ENCODE measurements at places on chromosomes 2 and 18.

- no peaks in the 10 kb centered on the region for H3K27me3 ChIP-seq
- H3K36me3 ChIP-seq = no peaks in the 10 kb centered on the region
- no peak for DNase-seq
- no peak overlapping the region for H3K4me3 ChIP-seq
- H3K27ac ChIP-seq = peak overlapping the region; percentile 19
These were observed 13.0 kb downstream of the ANTXR1 start for GRCh38 chr2:69026026-69026425.

- no peak overlapping the region for H3K27ac ChIP-seq
- H3K4me3 ChIP-seq = no peak overlapping the region
- no peak for DNase-seq
- H3K36me3 ChIP-seq = no peaks in the 10 kb centered on the region
These were observed 798.1 kb downstream of the CPS1 start for GRCh38 chr2:211354481-211354880.

GRCh38 chr2:108165729-108166128, 74.0 kb upstream of the SULT1C3 start:
- H3K27ac ChIP-seq = no peak overlapping the region
- H3K4me1 ChIP-seq = no peaks in the 10 kb centered on the region
- no peaks in the 10 kb centered on the region for H3K36me3 ChIP-seq
- DNase-seq = no peak
- H3K4me3 ChIP-seq = no peak overlapping the region

DNA sequence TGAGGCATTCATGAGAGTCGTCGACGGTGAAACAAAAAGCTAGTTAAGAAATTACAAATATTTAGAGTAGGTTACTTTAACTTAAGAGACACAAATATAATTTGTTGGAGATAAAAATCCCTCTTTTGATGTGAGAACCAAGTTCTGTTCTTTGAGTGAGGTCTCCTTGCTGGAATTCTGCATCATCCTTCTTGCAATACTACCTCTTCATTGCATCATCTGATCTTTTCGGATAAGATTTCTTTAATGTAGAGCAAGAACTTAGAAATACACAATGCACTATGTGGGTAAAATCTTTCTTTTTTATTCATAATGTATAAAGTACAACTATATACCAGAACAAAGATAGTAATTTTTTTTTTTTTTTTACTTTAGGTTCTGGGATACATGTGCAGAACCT, 118.4 kb downstream of the ARL4C start:
- no peak for DNase-seq
- H3K27me3 ChIP-seq = no peaks in the 10 kb centered on the region
- H3K36me3 ChIP-seq = no peaks in the 10 kb centered on the region
- peaks cover 4% of the 10 kb centered on the region for H3K4me1 ChIP-seq
- no peak overlapping the region for H3K4me3 ChIP-seq

GRCh38 chr2:64939332-64939917, 49.8 kb upstream of the SLC1A4 start:
- H3K4me3 ChIP-seq = no peak overlapping the region
- H3K4me1 ChIP-seq = peaks cover 9% of the 10 kb centered on the region
- no peak overlapping the region for H3K27ac ChIP-seq
- H3K27me3 ChIP-seq = peaks cover 53% of the 10 kb centered on the region
- DNase-seq = no peak

DNA sequence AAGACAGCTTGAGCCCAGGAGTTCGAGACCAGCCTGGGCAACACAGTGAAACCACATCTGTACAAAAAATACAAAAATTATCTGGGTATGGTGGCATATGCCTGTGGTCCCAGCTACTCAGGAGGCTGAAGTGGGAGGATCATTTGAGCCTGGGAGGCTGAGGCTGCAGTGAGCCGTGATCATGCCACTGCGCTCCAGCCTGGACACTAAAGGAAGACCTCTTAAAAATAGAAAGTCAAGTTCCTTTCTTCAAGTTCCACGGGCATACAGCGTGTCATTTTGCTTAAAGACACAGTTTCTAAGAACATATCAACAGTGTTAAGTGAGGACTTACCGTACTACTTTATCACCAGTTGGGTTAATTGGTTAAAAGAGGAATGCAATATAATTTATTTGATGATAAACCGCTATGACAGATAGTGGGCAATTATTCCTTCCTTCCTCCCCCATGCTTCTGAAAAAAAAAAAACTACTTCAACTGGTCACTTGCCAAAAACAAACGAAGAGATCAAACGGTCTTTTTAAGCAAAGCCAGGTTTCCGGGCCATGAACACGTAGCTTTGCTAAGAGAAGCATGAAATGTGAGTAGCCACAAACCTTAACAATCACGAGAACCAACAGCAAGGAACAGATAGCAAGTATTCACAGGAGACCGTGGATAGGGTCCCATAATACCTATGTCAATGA, 21.4 kb downstream of the AP1S3 start:
- H3K4me1 ChIP-seq = peaks cover 26% of the 10 kb centered on the region
- DNase-seq = no peak
- H3K4me3 ChIP-seq = no peak overlapping the region

- no peak for DNase-seq
- H3K4me1 ChIP-seq = peaks cover 32% of the 10 kb centered on the region
- H3K4me3 ChIP-seq = peak overlapping the region; percentile 47
- peaks cover 3% of the 10 kb centered on the region for H3K36me3 ChIP-seq
- no peak overlapping the region for H3K27ac ChIP-seq
- peaks cover 4% of the 10 kb centered on the region for H3K27me3 ChIP-seq
These were observed 10.4 kb downstream of the NR4A2 start for GRCh38 chr2:156322051-156322685.

DNA sequence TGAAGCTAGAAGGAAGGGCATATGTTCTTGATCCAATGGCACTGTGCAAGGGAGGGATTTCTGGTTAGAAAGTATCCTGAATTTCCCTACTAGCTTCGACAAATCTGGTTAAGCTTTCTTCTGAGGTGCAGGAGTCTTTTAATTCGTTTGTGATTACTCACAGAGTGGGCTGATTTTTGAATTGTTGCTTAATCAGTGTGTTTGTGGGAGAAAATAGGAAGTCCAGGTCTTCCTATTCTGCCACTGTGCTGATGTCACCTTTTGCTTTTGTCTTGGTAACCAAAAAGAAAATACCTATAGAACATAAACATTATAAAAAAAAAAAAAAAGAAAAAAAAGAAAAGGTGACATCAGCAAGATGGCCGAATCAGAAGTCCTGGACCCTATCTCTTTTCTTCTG, 1008.6 kb downstream of the TSN start:
- no peak overlapping the region for H3K4me3 ChIP-seq
- no peaks in the 10 kb centered on the region for H3K4me1 ChIP-seq
- H3K27me3 ChIP-seq = no peaks in the 10 kb centered on the region
- H3K27ac ChIP-seq = no peak overlapping the region
- no peaks in the 10 kb centered on the region for H3K36me3 ChIP-seq

- no peaks in the 10 kb centered on the region for H3K4me1 ChIP-seq
- H3K27ac ChIP-seq = no peak overlapping the region
- no peaks in the 10 kb centered on the region for H3K36me3 ChIP-seq
- H3K27me3 ChIP-seq = no peaks in the 10 kb centered on the region
These were observed 142.1 kb downstream of the GFPT1 start for GRCh38 chr2:69244882-69245281.

GRCh38 chr2:96927405-96928171, 57.7 kb upstream of the SEMA4C start:
- H3K4me3 ChIP-seq = peak overlapping the region; percentile 12
- H3K36me3 ChIP-seq = no peaks in the 10 kb centered on the region
- peaks cover 42% of the 10 kb centered on the region for H3K4me1 ChIP-seq
- no peak for DNase-seq

DNA sequence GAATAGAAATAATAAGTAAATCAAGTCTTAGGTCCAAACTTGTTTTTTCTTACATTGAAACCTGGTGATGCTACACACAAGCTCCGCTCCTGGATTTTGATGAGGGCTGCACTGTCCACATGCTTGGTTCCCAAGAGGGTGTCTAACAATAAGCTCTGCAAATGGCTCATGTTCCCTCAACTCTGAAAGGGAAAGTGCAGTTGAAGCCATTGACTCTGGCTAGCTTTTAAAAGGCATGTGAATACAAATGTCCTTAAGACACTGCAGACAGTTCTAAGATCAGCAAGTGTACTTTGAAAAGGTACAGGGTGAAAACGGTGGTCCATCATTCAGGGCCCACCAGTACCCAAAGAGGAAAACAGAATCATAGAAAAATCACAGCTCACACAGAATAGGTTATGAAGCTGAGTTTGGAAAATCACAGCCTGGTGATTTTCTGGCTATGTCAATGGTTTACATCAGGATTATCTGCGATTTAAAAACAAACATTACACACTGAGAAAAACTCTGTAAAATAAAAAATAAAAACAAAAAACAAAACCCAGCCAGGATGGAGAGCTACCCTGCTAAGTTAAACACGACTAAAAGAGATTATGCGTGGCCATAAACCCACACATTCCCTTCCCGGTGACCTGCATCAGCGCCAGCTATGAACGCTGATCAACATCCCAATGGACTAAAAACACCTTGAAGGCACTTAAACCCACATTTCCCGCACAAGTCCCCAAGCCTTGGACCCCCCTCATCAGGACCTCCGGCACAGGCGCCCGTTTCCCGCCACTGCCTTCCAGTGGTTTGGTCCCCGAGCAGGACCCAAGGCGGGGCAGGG, 554 bp downstream of the PFN4 start:
- no peaks in the 10 kb centered on the region for H3K36me3 ChIP-seq
- peak overlapping the region; percentile 67 for H3K4me3 ChIP-seq
- peaks cover 32% of the 10 kb centered on the region for H3K4me1 ChIP-seq
- H3K27me3 ChIP-seq = no peaks in the 10 kb centered on the region
